ENCODE measurements at places on chromosomes 7 and 10.

- no peak for ATAC-seq
These were observed 277.0 kb downstream of the ACTR3B start for GRCh38 chr7:153036396-153037063.

DNA sequence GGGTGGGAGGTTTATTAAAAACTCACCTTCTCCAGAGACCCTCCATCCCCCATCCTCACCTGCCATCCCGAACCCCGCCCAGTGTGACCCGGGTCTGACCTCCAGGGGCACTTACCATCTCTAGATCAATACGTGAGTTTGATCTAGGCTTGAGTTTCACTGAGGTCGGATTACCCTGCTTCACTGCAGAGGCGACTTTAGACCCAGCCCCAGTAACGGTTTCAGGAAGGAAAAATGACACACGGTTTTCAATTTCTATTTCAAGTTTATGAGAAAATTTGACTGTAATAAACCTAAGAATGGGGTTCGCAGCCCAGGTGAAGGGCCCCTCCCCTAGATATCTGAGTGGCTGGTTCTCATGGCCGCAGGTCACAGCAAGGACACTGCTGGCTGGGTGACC is 33.1 kb downstream of the RCC1L start:
- no peak for ATAC-seq

- ATAC-seq = no peak
These were observed 1.4 kb upstream of the THSD7A start for GRCh38 chr7:11833431-11833830.

DNA sequence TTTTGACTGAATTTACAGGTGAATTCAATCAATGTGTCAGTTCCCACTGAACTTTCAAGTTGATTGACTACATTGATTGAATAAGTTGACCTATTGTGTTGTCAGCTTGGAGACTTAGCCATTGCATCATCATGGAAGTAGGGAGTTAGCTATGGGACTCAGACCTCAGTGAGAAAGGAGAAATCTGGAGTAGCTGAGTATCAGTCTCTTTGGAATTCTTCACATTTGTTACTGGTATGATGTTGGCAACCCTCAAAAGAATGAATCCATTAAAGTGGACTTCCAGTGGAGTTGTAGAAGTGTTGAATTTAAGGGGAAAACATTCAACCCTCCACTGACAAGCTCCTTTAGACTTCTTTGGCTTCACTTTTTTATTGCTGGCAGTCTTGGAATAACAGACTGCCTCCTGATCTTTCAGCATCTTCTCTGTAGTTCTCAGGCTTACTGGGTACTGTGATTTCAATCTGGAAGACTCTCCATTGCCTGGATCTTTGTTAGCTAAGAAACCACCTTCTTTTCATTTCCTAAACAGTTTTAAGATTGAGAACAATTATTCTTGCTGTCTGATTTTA is 160.3 kb upstream of the NRP1 start:
- no peak for ATAC-seq

- no peak for ATAC-seq
These were observed 674.8 kb downstream of the KCNMA1 start for GRCh38 chr10:76962851-76963250.

DNA sequence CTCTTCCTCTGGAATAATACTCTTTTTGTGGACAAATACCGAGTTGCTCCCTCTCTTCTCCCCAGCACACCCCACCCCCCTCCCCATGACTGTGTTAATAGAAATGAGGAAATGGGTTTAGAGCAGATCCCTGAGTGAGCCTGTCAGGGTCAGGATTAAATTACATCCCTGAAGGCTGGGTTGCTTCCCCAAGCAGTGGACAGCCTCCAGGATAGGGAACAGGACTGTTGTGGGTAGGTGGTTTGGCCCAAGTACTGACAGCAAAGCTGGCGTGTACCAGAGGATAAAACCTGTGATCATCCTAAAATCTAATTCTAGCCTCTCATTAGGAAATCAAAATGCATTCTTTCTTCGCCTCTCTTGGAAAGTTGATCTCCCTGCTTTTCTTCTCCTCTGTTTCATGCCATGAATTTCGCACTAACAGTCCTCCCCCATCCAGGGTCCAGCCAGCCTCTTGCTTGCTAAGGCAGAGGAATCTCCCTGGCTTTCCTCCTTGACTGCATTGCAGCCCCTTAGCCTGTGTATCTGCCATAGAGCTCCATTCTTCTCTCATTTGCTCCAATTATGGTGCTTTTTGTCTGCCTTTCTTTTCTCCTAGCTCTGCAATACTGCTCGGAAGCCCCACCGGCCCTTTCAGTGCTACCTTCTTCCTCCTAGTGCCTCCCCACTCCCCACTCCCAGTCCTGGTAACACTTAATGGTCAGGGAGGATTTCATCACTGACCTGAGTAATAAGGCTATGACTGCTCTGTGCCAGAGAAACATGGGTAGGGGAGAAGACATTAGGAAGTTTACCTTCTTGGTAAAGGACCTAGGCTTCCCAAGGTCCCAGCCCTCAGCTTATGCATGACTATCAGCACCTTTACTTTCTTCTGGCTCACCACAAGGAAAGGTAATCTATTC is 8.4 kb downstream of the LRRC4 start:
- peak; percentile 42 for ATAC-seq

DNA sequence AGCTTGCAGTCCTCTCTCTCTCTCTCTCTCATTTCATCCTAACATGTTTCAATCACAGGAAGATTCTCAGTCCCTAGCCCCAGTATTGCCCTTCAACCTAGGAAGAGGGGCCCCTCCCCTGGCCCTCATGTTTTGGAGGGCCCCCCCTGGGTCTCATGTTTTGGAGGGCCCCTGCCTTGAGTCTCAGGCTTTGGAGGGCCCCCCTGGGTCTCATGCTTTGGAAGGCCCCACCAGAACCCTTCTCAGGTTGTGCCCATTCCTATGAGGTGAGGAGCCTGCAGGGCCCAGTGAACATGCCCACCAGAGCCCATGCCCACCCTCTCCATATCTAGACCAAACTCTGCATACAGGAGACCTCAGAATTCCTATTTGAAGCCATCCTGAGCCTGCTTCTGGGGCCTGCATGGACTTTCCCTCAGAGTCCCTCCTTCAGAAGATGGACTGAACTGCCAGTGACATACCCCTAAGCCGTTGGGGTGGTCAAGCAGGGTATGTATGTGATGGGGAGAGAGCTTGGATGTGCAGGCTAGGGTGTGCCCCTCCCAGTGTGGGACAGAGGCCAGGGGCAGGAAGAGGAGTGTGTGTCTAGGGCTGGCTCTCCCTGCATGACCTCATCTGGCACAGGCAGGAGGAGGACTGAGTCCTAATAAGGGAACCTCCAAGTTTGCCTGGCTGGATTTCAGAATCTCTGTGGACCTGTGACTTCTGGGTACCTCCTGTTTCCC is 8.1 kb upstream of the VDAC2 start:
- peak; percentile 90 for ATAC-seq

DNA sequence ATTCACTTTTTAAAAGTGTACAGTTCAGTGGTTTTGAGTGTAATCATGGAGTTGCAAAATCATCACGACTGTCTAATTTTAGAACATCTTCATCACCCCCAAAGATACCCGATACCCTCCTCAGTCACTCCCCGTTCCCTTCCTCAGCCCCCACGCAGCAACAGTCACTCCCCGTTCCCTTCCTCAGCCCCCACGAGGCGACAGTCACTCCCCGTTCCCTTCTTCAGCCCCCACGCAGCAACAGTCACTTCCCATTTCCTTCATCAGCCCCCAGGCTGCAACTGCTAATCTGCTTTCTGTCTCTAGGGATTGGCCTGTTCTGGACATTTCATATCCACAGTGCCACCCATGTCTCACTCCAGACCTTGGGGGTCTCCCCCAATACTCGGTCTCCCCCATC is 161.6 kb upstream of the PPP2R2D start:
- no peak for ATAC-seq

DNA sequence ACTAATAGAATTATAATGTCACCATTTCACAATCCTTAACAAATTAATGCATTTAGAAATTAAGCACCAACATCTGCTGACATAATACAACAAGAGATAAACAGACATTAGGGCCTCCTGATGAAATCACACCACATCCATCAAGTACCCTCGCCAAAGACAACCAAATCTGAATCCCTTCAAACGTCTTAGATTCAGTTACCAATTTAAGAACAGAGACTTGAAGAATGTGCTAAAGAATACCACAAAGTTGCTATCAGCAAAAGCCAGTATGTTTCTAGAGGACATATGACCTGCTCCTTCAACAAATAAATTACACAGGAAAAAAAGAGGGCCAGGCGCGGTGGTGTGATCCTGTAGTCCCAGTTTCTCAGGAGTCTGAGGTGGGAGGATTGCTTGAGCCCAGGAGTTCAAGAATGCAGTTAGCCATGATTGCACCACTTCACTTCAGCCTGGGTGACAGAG is 144.5 kb downstream of the REEP3 start:
- no peak for ATAC-seq

DNA sequence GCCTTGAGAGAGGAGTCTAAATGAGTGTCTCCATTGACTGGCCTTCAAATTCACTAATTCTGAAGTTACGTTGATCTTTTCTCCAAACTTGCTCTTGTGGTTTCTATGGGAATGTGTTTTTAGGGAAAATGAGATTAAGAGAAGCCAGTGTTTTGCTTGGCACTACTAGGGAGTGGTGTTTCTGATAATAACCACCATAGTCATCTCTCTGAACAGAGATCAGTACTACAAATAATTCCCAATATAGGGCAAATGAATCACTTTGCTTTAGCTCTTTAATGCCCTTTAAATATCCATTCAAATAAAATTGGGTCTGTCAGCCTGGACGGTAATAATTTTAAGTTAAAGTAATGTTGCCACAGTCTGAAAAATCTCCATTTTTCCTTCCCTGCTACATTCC is 90.8 kb downstream of the NRF1 start:
- ATAC-seq = no peak

Data from esophagus mucosa (tissue), 1 donor.